ENCODE measurements at places on chromosomes 1 and 21. TPM values are rescaled to one million over a fixed set of nuclear protein-coding genes. Genes with fewer than 3 reads are reported as not detected.

The ATAD3A gene
- total RNA-seq, result 26.2 TPM

The GFI1 gene
- 0.51 TPM for total RNA-seq

DNA sequence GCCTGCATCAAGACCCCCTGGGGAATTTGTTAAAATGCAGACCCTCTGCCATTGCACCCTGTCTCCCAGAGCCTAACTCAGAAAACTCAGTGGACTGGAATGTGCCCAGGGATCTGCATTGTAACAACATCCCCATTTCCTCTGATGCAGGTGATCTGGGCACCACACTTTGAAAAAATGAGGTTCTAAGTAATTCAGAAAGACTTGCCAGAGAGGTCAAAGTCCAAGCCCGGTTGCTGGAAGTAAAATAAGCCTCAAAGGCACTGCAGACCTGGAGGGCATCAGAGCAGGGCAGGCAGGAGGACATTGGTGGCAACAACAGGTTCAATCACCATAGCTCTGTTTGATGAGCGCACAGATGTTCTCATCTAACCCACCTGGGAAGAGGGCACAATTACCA lies 90.7 kb downstream of the SYT2 start:
- DNase-seq, result no peak

DNA sequence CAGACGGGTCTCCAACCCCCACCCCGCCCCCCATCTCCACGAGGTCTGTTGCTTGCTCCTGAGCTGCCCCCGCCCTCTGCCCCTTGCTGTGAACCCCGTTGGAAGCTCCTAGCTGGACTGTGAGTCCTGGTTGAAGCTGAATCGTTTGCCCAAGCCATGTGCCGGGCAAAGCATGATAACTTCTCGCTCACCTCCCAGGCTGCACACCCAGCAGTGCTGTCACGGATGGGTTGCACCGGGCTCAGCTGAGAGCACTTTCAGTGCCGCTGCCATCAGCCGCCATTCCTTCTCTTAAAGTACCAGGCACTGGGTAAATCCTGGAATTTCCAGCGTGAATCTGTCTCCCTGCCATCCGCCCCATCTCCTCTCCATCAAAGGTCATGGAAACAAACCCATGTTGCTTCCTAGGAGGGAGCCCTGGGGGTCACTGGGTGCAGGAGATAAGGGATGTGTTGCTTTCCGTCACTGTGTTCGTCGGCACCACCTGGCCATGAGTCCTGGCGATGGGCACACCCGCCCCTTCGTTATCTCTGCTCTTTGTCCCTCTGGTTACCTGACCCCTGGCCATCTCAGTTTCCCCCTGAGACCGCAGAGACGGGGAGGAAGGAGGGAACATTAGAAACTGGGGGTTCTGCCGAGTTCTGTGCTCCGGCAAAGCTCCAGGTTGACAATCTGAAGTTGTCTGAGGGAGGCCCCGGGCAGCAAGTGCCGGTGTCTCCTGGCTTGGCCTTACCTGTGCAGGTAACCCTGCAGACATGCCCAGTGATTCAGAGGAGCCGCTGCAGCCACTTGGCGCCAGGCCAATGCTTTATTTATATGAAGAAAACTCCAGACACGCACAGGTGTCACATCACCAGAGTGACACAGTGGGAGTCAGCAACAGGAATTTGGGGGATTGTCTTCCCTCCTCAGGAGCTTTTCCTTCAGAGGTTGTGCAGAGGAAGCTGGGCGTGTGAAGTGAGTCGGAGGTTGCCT lies 2.7 kb downstream of the PDE9A start:
- no peak for DNase-seq

DNA sequence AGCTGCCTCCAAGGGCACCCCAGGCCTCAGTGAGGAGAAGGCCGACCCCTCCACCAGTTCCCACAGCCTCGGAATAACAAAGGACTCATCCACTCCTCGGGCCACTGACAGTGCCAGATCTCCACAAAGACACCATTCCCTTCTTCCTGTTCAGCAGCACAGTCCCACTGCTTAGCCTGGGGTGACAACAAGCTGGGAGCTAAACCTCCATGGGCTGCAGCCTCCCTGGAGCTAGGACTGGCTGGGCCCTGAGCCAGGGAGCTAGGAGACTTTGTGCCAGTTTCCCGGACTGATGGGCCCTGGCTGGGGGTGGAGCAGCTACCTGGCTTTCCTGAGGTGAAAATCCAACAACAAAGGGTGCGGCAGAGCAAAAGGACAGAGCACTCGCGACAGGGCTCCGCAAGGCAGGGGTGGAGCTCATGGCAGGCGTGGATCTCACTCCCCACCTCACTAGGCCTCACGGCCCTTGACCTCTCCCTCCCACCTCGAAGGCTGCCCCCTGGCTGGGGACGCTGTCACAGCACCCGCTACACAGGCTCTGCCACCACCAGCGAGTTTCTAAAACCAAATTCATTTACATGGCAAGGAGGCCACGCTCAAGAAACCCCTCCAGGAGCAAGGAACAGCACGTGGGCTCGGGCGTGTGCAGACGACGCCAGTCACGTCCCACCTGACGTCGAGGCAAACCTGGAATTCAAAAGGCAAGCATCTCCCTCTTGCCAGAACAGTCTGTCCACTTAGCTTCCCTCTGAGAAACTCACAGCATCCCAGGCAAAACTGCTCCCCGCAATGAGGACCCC lies 13.8 kb downstream of the SLC35E2B start:
- DNase-seq, result no peak
